ENCODE measurements at places on chromosomes 3 and 15.
A peak's percentile ranks its signal among the peaks of the same experiment; 100 is the strongest.

DNA sequence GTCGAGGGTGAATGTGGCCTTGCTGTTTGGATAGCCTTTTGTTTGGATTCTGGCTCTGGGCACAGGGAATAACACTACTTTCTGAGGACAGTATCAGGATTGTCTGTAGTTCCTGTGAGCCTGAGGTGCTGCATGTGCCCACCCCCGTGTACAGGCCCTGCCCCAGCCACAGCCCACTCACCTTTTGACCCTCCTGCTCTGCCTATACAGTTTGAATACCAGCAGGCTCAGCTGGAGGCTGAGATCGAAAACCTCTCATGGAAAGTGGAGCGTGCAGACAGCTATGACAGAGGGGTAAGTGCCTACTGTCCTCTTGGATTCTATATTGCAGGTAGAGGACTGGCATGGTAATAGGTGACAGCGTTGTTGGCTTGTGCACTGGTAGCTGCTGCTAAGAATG lies 7.4 kb upstream of the P4HTM start:
- no peak for DNase-seq

DNA sequence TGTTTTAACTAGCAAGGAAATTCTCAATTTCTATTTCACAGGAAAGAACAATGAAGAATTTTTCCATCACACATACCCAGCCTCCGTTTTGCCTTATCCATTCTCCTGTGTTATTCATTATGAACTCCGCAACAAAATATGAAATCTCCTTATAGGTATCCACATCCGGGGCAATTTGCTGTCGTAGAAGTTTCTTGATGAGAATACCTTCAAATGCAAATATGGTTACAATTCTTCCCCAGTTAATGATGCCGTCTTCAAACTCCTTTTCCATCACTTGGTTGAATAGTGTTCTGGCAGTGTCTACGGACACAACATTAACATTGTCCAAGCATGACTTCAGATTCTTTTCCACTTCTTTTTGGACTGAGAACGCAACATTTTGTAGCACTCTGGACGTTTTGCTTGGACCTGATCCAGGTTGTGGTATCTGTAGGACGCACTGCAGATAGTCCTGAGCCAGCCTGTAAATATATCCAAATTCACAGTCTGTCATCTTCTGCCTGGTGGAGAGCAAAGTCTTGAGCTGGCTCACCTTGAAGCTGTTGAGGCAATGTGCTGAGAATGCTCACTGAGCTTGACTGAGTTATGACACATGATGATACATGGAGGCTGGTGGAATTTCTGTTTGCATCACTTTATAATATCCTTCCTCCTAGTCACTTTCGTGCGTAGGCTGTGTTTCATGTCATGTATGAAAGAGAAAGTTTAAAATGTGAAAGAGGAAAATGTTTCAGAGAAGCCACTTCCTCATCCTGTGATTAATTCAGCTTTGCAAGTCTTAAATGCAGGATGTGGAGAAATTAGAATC lies at the start of gene BCL2A1:
BCL2A1 (minus strand) TSS at position 573 of the 811 bp plus-strand sequence; CDS start at position 496, 77 bp downstream.
- no peak for DNase-seq

DNA sequence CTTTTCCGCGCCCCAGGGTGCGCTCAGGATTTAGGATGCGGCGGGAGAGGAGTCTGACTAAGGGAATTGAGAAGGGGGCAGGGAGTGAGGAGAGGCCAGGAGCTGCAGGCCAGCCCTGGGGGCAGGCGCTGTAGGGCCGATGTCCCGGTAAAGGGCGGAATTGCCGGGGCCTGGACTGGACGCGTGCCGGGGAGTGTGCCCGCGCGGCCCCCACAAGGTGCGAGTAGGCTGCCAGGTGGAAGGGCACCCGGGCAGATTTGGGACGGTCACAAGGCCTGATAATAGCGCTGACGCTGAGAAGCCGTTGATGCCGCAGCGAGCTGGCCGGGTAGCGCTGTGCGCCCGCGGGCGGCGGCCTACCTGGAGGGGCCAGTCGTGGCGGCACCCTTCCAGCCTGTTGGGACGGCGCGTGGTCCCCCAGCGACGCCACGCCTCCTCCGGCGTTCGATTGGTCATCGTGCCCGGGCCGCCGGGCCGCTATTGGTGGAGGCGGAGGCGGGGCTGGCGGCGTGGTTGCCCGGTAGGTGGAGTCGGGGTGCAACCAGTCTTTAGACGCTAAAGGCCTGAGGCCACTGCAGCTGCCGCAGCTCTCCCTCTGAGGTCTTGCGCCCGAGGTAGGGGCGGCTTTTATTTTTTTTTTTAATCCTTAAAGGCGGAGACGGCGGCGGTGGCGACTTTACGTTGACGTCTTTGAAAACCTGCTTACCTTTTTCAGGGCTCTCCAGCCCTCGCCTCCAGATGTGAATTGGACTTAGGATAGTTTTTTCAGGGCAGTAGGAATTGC lies 903 bp downstream of the SLC25A38 start:
- peak; percentile 86 for DNase-seq

GRCh38 chr3:24202071-24202470 lies 257.0 kb downstream of the NR1D2 start:
- DNase-seq, result no peak

- peak; percentile 28 for DNase-seq
These were observed 657 bp downstream of the TLNRD1 start for GRCh38 chr15:81001152-81002008.
